Omental fat pad (tissue), 4 donors: ENCODE measurements at places on chromosomes 7 and 10. TPM values are rescaled to one million over a fixed set of nuclear protein-coding genes. Genes with fewer than 3 reads are reported as not detected.
A peak's percentile ranks its signal among the peaks of the same experiment; 100 is the strongest.

The PALS2 gene
- 8.2 TPM for total RNA-seq

The HECW1 gene
- 0.09 TPM for total RNA-seq

The ALOX5 gene
- 54.6 TPM for total RNA-seq

The ABCA13 gene
- 0.37 TPM for total RNA-seq

The SCIN gene
- 1.4 TPM for total RNA-seq

The CALML5 gene
- not detected for total RNA-seq

The HMX2 gene
- not detected for total RNA-seq

The ASB15 gene
- total RNA-seq = not detected

The ZNF485 gene
- total RNA-seq = 4.5 TPM

The PRKAR2B gene
- total RNA-seq = 411 TPM

DNA sequence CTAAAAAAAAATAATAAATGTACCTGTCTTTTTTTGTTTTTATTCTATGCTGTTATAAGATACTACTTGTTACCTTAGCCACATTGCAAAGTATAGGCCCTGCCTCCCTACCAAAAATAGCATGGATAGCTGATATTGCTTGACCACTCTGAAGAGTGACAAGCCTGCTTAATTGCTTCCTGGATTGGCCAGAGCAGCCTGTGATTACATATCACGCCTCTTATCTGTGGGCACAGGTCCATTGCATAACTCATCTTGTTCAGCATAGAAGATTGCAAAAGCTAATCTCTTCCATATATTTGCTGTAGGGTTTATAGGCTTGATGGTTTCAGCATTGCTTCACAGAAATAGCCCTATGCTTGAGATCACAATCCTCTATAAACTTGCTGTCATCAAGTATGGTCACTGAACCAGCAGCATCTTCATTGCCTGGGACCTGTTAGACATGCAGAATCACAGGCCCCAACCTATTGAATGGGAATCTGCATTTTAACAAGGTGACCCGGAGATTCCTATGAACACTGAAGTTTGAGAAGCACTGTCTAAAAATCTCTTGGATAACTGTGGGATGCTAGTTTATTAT, 280.8 kb upstream of the CDC14C start:
- DNase-seq = no peak

GRCh38 chr7:148715027-148715426, 16.3 kb downstream of the CUL1 start:
- no peak for DNase-seq

- DNase-seq = peak; percentile 44
Observed at GRCh38 chr10:101272229-101272868, 43.1 kb upstream of the LBX1 start.

GRCh38 chr10:73093922-73094850, 2.5 kb downstream of the P4HA1 start:
- DNase-seq = no peak

- no peak for DNase-seq
Observed at GRCh38 chr10:113389969-113390368, 162.9 kb upstream of the HABP2 start.

- DNase-seq = no peak
Observed at GRCh38 chr10:18162021-18162627, 21.9 kb downstream of the CACNB2 start.

- DNase-seq = no peak
Observed at GRCh38 chr10:9670911-9671310, 1346.8 kb upstream of the CELF2 start.

DNA sequence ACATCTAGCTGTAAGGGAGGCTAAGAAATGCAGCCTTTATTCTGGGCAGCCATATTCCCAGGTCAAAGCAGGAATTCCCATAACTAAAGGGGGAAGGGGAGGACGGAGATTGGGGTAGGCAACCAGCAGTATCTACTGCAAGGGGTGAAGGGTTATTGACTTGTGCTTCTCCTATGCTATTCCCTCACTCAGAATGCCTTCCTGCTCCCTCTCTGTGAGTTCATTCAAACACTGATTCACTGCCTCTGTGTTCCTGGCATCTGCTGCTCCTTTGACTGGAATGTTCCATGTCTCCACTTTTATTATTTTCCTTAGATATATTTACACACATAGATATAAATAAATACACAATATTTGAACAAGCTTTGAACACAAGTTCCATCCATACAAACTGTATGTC, 11.1 kb downstream of the HTR7 start:
- DNase-seq = no peak

GRCh38 chr10:133278577-133279265, 2.1 kb upstream of the ADAM8 start:
- no peak for DNase-seq

DNA sequence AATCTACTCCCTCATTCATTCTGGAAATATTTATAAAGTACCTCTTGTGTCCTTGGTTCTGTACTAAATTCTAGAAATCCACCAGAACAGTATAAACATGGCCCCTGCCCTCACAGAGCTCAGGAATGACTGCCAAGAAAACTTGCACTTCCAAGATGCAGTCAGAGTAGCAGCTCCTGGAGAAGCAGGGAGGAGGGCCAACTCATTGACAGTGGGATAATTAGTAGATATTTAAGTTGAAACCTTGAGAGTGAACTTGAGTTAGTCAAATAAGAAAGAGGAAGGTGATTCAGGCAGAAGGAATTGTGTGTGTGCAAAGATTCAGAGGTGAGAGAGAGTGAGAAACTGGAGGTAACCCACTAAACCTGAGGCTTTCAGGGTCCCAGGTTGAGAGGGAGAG, 182.2 kb upstream of the INHBA start:
- DNase-seq = no peak

DNA sequence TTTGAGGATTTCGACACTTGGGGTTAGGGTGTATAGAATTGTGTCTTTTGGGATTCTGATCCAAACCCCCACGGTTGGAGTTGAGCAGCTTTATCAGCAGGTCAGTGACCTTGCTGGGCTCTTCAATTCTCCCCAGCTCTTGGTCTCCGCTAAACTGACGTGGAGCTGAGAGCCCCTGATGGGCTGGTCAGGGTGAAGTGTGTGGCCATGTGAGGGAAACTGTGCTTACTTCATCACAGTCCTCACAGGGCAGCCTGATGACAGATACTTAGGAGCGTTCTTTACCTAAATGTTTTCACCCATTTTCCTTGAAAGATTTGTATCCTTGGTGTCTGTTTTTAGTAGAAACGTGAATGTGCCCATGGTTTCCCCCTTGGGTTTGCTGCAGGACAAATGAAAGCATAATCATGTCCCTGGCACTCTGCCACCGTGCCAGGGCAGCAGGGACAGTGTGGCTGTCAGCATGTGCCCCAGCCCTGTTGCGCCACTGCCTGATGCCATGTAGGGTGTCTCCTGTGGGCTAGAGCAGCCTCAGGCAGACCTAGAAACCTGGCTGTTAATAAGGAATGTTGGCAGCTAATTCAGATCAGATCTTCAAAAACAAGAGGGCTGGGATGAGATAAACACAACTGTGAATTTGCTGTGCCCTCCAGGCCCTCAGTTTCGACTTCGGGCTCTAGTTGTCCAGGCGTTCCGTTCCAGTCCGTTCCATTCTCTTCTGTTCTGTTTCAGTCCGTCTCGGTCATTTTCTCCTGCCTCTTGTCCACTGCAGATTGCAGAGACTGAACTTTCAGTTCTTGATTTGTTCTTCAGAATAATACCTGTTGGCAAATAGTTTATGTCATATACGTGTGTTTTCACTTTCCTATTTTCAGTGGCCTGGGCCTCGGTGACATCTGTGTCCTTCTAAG, 96.8 kb downstream of the TRRAP start:
- no peak for DNase-seq

DNA sequence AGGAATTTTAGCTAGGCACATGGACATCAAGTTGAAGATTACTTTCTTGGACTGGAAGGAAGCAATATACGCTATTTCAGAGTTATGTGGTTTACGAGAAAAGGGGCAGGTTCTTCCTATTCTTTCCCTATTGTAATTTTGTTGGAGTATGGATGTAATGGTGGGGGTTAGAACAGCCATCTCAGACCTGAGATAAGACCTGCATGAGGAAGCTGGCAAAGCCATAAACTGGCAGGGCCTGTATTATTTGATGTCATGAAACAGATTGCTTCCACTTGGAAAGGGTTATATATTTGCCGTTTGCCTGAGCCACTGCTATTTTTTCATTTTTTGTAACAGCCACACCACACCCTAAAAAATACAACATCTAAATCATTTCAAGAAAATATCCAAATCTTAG, 220.5 kb upstream of the MAGI2 start:
- DNase-seq = no peak

- no peak for DNase-seq
Observed at GRCh38 chr10:100744136-100744986, 1.0 kb upstream of the PAX2 start.

DNA sequence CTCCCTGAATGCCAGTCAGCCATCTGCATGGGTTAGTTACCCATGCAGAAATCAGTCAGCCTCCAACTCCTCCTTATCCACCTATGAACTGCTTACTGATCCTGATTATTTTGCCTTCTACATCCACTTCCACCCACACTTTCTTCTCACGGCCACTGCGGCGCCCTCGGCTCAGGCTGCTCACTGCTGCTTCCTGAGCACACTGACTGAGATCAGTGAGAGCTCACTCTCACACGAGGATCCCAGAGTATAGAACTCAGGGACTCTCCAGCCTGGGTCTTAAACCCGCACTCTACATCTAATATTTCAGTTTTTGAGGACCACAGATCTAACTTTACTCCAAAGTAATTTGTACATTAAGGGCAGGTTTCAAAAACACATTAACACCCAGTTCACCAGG, 64.4 kb downstream of the GRB10 start:
- no peak for DNase-seq

DNA sequence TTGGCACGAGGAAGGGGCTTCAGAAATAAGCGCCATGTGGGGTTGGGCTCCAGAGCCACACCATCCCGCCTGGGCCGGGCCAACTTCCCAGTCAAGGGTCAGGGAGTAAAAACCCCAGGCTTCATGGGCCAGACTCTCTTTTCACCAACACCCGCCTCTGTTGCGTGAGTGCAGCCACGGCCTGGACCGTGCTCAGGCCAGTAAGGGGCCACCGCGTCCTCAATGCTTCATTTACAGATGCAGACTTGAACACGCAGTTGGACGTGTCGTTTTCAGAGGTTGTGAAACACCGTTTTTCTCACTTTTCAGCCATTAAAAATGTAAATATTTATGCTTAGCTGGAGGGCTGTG, 161.0 kb downstream of the WDR37 start:
- no peak for DNase-seq

DNA sequence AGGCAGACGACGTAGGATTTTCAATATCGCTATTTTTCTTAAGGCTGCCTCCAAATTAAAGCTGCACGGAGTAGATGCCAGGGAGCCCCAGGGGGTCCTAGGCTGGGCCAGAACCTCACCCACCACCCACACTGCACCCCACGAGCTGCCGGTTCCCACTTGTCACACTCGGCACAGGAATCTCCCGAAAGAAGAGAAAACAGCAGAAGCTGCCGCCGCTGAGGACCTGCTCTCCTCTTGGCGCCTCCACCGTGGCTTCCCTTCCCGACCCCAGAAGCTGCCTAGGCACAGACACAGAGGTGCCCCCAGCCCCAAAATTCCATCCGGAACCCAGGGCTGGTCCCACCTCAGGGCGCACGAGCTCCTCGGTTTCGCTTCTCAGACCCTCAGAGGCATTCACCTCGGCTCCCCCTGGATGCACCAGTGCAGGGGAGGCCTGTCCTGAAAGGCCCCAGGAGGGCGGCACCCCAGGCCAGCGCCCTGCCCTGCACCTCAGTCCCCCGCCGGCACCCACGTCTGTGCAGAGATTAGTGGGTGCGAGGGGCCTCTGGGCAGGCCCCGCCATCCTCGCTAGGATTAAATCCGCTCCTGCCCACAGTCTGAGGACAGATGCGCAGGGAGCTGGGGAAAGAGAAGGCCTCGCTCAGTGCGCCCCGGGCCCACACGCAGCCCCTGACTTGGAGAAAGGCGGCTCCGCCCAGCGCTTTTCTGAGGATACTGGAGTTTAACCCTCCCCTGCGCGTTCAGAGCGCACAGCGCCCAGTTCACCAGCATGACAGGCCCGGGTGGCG, 99.2 kb downstream of the PTPRN2 start:
- no peak for DNase-seq

GRCh38 chr10:63161592-63161991, 28.5 kb downstream of the NRBF2 start:
- no peak for DNase-seq

DNA sequence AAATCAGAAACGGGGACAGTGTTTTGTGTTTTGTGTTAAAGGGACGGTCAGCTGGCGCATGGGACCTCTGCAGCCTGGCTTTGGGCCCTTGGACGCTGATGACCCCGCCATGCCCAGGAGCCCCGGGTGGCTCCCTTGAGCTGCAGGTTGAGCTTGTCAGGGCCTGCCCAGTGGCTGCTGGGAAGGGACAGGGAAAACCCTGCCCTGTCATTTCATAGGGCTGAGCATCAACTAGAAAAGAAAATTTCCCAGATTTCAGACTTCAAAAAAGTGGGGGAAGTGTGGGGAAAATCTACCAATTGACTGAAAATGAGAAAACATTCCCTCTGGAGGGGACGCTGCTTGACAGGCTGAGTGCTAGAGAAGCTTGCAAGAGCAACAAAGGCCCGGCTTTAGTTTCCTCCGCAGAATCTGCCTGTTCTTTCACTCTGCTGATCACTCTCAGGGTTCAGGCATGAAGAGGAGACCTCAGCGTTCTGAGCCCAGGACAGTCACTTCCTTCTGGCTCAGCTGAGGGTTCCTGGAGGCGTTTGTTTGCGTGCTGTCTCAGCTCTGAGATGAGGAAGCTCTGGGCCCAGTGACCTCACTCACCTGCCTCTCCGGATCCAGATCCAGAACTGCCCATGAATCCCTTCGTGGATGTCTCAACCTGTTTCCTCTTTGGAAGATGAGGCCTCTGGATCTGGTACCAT, 18.6 kb upstream of the DNAJB6 start:
- no peak for DNase-seq

DNA sequence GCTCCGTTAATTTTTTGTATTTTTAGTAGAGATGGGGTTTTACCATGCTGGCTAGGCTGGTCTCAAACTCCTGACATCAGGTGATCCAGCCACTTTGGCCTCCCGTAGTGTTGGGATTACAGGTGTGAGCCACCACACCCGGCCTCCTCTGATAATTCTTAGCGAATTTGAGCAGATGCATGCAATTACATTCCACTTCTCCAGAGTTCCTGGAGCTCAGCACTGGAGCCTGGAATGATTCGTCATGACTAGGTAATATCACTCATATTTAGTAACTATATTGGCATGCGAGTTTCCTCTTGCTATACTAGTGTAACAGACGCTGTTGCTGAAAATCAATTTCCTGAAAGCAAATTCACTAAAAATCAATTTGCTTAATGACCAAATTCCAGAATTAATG, 86.8 kb downstream of the MKX start:
- no peak for DNase-seq
